ENCODE measurements at places on chromosomes 11 and 22. TPM values are rescaled to one million over a fixed set of nuclear protein-coding genes. Genes with fewer than 3 reads are reported as not detected.
A peak's percentile ranks its signal among the peaks of the same experiment; 100 is the strongest.

ARHGAP20 gene
- 4.3 TPM for total RNA-seq

C11orf87 gene
- total RNA-seq: 0.11 TPM

DNA sequence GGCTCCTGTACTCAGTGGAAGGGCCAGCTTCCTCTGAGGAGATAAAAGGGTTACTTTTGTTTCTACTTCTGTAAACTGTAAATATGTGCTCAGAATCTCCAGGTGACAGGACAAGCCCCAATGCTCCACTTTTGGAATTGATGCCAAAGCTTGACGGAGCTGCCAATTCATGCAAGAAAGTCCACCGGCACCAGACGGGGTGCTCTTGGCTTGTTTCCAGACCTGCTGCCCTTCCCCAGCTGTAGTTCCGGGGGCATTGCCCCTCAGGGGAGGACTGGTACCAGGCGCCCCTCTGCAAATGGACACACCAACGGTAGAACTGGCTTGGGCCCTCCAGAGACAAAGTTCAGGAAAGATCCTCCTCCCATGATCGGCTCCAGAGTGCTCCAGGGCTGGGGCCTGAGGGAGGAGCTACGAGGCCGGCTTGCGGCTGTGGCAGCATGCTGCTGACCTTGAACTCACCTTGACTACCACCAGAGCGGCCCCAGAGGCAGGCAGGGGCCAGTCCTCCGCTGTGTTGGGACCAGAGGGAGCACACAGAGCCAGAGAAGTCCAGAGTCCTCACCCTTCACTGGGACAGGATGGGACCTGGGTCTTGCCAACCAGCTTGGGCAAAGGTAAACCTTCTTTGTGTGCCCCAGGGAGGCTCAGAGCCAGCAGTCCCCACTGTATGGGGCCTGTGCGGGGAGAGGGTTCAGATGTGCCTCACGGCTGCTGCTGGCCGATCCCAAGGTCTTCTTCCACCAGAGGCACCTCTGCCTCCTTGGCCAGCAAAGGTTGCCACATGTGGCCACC is 17.8 kb upstream of the OAF start:
- DNase-seq: no peak

- DNase-seq: peak; percentile 13
Measured at GRCh38 chr22:49011379-49011768, 816.3 kb downstream of the BRD1 start.

GRCh38 chr11:69157156-69157821 is 1.6 kb downstream of the SMIM38 start:
- peak; percentile 85 for DNase-seq
